T-helper 17 cell (primary cell): ENCODE measurements at places on chromosomes 16 and 17. TPM values are rescaled to one million over a fixed set of nuclear protein-coding genes. Genes with fewer than 3 reads are reported as not detected.

- peaks cover 11% of the 10 kb centered on the region for H3K36me3 ChIP-seq
- H3K27me3 ChIP-seq, result no peaks in the 10 kb centered on the region
- peaks cover 17% of the 10 kb centered on the region for H3K4me1 ChIP-seq
- peak overlapping the region; percentile 90 for H3K4me3 ChIP-seq
- no peak for DNase-seq
These were observed 46.1 kb downstream of the PRMT7 start for GRCh38 chr16:68356919-68357286.

- peaks cover 47% of the 10 kb centered on the region for H3K27me3 ChIP-seq
- H3K27ac ChIP-seq, result no peak overlapping the region
- no peak for DNase-seq
- peaks cover 6% of the 10 kb centered on the region for H3K36me3 ChIP-seq
- no peaks in the 10 kb centered on the region for H3K4me1 ChIP-seq
These were observed 84.9 kb downstream of the HS3ST2 start for GRCh38 chr16:22898874-22899348.

DNA sequence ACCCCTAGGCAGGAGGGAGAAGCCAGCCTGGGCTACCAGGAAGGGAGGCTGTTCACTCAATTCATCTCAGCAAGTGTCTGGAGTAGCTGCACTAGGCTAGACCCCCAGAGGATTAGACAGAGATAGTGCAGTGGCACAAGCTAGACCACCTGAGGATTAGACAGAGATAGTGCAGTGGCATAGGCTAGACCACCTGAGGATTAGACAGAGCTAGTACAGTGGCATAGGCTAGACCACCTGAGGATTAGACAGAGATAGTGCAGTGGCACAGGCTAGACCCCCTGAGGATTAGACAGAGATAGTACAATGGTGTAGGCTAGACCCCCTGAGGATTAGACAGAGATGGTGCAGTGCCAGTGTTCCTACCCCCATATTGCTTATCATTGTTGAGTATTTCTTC is 74.1 kb upstream of the SDK2 start:
- peak overlapping the region; percentile 83 for H3K27ac ChIP-seq
- peaks cover 36% of the 10 kb centered on the region for H3K4me1 ChIP-seq
- DNase-seq, result no peak
- no peak overlapping the region for H3K4me3 ChIP-seq

DNA sequence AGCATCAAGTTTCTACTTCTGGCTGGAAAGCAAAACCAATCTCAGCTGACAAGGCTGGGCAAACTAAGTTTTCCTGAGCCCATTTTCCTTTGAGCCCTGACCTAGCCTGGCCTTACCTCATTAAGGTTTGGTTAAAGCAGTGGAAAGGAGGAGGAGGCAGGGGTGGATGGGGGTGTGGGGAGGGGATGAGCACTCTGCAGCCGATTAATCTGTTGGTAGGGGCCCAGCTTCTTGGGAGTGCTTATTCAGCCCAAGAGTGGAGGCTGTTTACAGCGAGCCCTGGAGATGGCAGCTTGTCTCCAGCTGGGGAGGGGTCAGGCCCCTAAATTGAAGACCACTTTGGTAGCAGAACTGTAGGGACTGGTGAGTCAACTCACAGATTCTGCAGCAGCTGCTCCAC is 12.0 kb downstream of the SMCR8 start:
- DNase-seq, result no peak
- peaks cover 16% of the 10 kb centered on the region for H3K4me1 ChIP-seq
- H3K36me3 ChIP-seq, result no peaks in the 10 kb centered on the region
- no peak overlapping the region for H3K4me3 ChIP-seq
- no peaks in the 10 kb centered on the region for H3K27me3 ChIP-seq

DNA sequence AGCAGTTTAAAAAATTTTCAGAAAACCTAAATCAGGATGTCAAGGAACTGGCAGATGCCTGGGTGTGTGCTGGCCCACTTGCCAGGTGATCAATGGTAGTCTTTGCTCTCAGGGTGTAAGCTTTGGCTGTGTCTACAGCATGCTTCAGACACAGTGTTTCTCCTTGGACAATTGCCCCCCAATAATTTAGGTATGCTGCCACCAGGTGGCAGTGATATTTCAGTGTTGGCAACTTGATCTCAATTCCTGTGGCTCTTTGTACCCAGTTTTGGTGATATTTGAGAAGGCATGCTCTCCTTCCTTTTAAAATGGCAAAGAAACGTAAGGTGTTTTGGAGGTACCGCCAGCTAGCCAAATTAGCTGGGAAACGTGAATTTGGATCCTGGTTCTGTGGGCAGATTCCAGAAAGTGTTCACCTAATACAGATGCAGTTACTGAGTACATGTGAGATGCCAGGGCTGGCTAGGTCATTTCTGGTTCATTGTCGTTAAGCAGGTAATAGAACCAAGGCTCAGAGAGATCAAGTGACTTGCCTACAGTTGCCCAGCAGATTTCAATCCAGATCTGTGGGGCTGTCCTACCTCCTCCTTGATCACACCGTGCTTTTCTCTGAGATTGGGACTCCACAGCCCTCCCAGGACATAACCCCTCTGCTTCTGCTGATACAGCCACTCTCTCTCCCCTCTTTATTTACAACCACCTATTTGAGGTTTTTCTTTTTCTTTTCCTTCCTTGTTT is 155.6 kb upstream of the PLCG2 start:
- no peak overlapping the region for H3K4me3 ChIP-seq
- DNase-seq, result no peak
- H3K4me1 ChIP-seq, result peaks cover 9% of the 10 kb centered on the region
- no peaks in the 10 kb centered on the region for H3K36me3 ChIP-seq
- no peaks in the 10 kb centered on the region for H3K27me3 ChIP-seq

DNA sequence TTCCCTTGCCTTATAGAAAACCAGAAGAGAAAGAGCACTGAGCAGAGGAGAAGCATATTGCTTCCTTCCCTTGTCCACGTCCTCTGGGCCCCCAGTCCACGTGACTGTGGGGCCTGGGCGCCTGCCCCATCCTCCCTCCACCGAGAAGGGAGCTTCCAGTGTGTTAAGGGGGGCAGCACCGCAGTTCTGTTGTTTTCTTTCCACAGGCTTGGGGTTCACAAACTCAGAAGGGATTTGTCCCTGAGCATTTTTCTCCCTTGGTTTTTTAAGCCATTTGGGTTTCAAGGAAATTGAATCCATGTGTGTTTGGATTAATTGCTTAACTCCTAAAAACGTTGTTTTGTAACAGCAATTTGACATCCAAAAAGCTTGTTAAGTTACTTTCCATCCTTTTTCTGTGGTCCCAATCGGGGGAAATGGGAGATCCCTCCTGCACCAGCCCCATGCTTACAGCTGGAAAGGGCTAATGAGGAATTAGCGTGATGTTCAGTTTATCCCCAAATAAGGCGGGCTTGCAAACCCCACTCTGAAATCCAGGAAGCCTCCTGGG is 347.5 kb upstream of the TNRC6C start:
- no peak for DNase-seq
- H3K4me1 ChIP-seq, result peaks cover 20% of the 10 kb centered on the region
- H3K27me3 ChIP-seq, result no peaks in the 10 kb centered on the region
- H3K4me3 ChIP-seq, result peak overlapping the region; percentile 72

DNA sequence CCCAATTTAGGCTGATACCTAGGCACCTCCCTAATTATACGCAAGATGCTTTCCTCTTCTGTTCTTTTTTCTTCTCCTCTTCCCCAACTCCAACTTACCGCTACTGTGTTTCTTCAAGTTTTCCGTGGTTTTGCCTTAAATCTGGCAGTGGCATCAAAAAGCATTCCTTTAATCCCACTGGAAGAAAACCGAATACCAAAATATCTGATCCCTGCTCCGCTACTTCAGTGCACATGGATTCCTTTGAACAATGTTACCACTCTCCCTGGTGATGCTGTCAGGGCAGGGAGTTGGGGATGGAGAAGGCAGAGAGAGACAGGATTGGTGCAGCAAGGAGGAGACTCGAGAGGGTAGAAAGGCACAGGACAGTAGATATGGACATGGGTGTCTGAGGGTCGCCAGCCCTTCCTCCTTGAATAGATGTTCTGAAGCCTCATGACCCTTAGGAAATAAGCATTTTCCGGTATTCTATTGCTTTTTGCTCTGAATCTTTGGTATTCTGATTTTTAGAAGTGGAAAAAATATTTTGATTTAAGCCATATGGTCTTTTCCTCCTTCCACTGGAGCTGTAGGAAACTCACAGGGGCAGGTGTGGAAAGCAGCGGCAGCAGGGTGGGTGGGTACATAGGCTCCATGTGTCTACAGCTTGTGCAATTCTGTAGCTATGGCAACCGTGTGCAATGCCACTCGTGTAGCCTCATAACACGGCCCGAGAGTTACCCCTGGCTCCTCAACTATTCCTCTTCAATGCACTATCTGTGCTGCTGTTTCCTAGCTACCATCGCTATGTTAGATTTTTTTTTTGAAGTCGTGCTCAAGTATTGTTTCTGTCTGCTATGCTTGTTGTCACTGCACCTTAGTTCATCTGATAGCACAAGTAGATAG is 32.3 kb upstream of the TANC2 start:
- H3K27me3 ChIP-seq, result peaks cover 59% of the 10 kb centered on the region
- no peak overlapping the region for H3K4me3 ChIP-seq
- H3K36me3 ChIP-seq, result peaks cover 2% of the 10 kb centered on the region
- H3K4me1 ChIP-seq, result peaks cover 2% of the 10 kb centered on the region
- peak overlapping the region; percentile 34 for H3K27ac ChIP-seq
- DNase-seq, result no peak

- H3K36me3 ChIP-seq, result peaks cover 3% of the 10 kb centered on the region
- H3K27ac ChIP-seq, result no peak overlapping the region
- no peak for DNase-seq
- no peak overlapping the region for H3K4me3 ChIP-seq
These were observed 11.1 kb downstream of the FANCA start for GRCh38 chr16:89805136-89805905.

Gene OSBPL7
- total RNA-seq, result 59.6 TPM
